ENCODE measurements at places on chromosomes 3 and 15.

DNA sequence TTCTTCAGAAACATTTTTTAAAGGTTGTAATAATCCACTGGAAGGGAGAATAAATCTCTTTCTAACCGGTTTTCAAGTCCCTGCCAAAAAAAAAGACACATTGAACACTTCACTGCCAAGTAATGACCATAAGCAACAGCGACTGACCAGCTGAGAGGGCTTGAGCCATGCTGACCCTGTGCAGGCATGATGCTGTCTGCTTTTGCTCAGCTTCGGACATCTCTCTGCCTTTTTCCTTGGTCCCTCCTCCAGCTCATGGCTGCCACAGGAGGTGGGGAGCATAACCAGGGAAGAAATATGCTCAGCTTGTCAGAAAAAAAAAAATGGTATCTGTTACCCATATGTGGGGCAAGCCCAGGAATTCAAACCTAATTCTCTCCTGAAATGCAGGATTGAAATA lies 1.5 kb downstream of the IGSF10 start:
- DNase-seq, result no peak

DNA sequence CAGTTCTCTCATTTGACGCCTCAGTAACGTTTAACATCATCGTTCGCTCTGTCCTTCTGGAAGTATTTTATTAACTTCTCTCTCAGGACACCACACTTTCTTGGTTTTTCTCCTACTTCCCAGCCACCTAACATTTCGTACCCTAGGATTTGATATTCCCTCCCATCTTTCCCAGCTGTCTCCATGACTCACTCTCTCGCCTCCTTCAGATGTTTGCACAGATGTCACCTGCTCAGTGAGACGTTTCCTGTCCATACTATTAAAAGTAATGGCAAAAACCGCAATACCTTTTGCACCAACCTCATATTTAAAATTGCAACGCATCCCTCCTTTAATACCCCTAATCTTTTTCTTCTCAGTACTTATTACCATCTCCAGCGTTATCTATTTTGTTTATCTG lies 62.1 kb upstream of the SPRED1 start:
- DNase-seq, result no peak

GRCh38 chr15:99443768-99444446 lies 121.9 kb upstream of the MEF2A start:
- no peak for DNase-seq

GRCh38 chr3:55491296-55491816 lies 4.2 kb upstream of the WNT5A start:
- no peak for DNase-seq

DNA sequence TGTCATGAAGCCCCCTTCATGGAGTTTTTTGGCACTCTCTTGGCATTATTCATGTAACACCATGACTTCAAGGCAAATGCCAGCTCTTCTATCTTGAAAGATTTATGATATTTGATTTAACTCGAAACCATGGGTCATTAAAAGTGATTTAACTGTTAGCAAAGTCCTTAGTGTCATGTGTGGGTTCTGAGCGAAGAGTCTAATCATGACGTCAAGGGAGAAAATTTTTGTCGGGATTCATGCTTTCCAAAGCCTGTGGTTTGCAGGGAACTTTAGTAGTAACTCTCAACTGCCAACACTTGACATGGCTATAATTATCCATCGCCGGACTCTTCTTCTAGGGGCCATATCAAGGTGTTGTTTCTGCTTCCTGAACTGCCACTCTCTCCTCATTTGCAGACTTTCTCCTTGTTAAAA lies 11.5 kb downstream of the GXYLT2 start:
- no peak for DNase-seq

DNA sequence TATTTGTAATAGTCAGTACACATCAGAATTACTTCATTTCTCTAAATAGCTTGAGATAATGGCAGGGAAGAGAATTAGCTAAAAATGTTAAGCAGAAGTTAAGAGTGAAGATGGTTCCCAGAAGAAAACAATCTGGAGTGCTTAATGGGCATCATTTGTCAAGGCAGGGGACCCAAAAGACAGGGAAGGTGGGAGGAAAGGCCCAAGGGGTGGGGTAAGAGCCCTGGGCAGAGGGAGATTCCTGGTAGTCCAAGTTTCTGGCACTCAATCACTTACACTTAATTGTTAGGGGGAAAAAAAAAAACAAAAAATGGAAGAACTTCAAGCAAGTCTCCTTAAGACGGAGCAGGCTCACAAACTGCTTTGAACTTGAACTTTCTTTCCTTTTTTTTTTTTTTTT lies 28.9 kb downstream of the TNFAIP8L3 start:
- no peak for DNase-seq

DNA sequence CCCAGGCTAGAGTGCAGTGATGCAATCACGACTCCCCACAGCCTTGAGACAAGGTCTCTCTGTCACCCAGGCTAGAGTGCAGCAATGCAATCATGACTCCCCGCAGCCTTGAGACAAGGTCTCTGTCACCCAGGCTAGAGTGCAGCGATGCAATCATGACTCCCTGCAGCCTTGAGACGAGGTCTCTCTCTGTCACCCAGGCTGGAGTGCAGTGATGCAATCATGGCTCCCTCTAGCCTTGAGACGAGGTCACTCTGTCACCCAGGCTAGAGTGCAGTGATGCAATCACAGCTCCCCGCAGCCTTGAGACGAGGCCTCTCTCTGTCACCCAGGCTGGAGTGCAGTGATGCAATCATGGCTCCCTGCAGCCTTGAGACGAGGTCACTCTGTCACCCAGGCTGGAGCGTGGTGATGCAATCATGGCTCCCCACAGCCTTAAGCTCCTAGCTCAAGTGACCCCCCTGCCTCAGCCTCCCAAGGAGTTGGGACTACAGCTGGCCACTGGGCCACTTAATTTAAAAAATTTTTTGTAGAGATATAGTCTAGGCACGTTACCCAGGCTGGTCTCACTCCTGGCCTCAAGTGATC lies 26.1 kb downstream of the TFRC start:
- DNase-seq, result no peak

- peak; percentile 32 for DNase-seq
These were observed 34.9 kb upstream of the CPOX start for GRCh38 chr3:98628317-98628716.

DNA sequence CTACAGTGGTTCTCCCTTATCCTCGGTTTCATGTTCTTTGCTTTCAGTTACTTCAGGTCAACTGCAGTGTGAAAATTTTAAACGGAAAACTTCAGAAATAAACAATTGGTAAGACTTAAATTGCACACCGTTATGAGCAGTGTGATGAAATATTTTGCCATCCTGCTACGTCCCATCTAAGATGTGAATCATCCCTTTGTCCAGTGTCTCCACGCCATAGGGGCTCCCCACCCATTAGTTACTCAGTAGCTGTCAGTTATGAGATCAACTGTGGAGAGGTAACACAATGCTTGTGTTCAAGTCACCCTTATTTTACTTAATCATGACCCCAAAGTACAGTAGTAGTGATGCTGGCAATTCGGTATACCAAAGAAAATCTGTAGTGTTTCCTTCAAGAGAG lies 47.4 kb downstream of the TJP1 start:
- DNase-seq, result no peak

DNA sequence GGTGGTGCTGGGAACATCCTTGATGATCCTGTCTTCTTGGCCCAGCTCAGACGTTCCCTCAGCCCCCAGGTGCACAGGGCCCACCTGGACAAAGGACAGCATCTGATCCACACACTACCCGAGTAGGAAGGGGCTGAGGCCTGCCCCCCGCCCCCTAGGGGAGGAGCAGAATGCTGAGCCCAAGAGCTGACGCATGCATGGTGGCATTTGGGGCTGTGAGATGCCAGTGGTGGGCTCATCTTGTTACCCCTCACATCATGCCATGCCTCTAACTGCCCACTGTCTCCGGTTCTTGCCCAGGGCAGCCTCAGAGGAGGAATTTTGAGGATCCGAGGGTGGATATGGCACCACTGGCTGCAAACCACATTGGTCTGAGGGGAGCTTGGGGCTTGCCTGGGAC lies 61.5 kb downstream of the LINGO1 start:
- DNase-seq, result no peak

DNA sequence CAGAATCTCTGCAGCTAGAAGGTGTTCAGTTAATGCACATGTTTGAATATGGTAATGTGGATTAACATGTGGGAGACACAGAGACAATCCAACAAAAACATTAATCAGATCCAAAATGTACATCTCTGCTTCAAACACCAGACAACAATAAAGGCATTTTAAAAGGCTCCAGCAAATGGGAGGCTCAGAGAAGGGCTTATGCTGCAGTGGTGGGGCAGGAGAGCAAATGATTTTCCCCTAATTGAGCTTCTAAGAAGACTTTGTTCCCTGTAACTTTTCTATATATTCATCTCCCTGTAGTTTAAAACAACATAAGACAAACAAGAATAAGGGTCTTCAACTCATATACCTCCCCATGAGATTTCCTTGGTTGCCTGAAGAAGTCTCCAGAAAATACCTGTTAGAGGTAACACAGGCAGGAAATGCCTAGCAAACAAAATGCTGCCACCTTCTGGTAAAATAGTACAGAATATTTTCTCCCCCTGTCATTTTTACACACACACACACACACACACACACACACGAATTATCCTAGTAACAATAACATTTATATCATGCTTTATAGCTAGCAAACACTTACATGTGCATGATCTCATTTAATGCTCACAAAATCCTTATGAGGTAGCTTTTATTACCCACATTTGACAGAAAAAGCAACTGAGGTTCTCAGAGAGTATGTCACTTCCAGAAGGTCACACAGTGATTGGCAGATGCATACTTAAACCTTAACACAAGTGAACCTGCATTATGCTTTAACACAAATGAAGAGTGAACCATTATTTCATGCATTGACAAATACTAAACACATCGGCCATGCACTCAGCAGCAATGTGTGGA lies 123.4 kb upstream of the MB21D2 start:
- peak; percentile 87 for DNase-seq

- DNase-seq, result no peak
These were observed 38.8 kb downstream of the ADCY5 start for GRCh38 chr3:123410149-123410515.

DNA sequence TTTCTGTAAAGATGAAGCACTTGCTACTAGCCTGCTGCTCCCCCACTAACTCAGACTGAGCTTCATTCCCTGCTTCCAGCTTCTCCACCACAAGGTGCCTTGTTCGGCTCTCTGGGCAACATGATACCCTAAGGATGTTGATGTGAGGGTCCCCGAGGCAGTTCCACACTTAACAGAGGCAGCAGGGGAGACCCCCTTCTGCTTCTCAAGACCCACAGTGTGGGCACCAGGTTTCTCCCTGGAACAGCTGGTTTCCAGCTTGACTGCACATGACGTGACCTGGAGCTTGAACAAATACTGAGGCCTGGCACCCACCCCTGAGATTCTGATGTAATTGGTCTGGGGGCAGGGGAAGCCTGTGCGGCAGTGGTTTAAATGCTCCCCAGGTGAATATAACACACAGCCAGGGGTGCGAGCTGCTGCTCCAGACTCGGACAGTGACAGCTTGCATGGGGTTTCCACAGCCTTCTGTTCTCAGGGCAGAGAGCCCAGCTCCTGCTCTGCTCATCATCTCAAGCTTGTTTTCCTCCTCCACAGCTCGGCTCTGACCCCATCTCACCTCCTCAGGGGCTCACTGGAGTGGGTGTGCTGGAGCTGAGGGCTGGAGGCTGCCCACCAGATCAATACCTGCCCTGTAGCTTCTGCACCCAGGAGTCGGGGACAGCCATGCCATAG lies 95.0 kb upstream of the HACD2 start:
- DNase-seq, result peak; percentile 29

GRCh38 chr3:31050296-31050695 lies 155.8 kb upstream of the GADL1 start:
- DNase-seq, result no peak

DNA sequence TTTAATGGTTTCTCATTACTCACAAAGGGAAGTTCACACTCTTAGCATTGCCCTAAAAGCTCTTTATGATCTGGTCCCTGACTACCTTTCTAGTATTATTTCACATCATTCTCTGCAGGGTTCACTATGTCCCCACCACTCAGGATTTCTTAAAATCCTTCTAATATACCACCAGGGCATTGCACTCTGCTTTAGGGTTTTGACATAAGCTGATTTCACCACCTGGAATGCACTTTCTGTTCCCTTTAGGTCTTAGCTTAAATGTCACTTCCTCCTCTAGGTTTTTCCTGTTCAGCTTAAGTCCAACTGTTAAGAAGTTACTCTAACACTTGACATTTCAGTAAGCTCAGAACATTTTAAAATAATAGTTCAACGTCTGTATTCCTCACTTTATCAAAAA lies 81.7 kb downstream of the HCN4 start:
- no peak for DNase-seq

DNA sequence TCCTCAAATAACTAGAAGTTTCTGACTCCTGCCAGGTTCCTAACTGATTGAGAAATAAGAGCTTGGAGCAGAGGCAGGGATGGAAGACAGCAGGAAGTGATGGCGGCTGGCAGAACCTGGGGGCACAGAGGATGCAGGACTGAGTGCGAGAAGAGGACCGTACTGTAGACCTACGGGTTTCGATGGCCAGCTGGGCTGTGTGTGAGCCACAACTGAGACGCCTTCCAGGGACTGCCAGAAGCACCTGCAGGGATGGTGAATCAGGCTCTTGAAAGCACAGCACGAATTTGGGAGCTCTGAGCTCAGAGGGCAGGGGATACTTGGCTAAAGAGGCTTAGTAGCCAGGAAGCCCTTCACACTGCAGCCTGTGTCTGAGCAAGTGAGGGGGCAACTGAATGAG lies 165.6 kb downstream of the ABHD5 start:
- no peak for DNase-seq

DNA sequence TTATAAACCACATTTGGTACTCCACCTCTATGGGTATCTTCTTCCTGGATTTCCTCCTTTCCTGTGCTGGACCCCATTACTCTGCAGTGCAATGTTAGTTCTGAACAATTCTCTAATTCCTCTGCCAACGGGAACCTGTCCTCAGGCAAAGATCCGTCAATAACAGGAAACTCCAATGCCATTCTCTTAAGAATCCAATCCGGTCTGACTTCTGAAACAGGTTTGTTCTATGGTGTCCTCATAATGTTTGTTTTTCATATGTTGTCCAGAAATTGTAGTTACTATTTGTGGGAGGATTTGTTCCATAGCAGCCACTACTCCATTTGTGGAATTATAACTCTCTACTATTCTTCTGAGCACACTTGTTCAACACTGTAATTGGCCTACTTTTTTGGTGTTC lies 112.7 kb downstream of the TBL1XR1 start:
- no peak for DNase-seq

- no peak for DNase-seq
These were observed 222.2 kb upstream of the TRIM42 start for GRCh38 chr3:140455521-140456214.

Measured in NCI-H82 (cell line).